ENCODE measurements at places on chromosomes 12 and 14. TPM values are rescaled to one million over a fixed set of nuclear protein-coding genes. Genes with fewer than 3 reads are reported as not detected.

DNA sequence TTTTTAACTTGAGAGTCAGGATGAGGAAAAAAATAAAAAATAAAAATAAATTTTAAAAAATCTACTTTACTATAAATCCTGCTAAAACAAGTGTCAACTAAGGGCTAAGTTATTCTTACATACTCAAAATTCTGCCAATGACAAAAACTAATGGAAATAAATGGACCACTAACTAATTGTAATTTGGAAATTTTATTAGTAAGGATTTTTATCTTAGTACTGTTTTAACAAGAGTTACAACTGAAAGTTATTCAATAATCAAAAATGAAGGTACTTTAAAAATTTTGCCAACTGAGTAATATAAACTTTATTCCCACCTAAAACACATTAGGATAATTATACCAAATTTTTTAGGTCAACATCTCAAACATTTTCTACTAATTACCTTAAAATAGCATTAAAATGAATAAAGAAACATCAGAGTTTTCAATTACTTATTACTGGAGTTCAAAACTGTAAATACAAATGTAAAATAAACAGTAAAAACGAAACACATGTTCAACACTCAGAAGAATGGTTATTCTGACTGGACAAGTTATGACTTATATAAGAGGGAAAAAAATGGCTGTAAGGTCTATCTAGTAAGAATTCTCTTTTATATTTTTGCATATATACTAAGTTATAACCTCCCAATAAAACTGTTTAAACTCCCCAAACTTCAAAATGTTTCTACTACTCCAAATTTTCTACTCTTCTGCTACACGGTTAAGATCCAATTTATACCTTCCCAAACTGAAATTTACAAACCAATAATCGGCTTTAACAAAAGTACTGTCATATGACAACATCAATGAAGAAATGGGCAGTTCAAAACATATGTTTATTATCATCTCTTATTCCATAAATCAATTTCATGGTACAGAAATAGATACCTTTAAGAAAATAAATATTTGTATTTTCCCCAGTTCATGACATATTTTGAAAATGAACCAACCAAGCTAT is 2.7 kb downstream of the HECTD1 start:
- H3K4me1 ChIP-seq, result peaks cover 36% of the 10 kb centered on the region
- peaks cover 22% of the 10 kb centered on the region for H3K36me3 ChIP-seq
- H3K4me3 ChIP-seq, result peak overlapping the region; percentile 85

DNA sequence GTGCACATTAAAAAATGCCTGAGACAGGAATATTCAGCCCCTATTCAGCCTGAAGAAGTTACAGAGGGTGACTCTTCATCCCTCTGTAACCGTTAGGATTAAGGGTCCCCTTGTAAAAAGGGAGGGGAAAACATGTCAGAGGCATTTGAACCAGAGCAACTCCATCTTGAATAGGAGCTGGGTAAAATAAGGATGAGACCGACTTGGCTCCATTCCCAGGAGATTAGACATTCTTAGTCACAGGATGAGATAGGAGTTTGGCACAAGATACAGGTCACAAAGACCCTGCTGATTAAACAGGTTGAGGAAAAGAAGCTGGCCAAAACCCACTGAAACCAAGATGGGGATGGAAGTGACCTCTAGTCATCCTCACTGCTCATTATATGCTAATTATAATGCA is 19.9 kb upstream of the MDM1 start:
- no peak overlapping the region for H3K27ac ChIP-seq
- no peak for DNase-seq
- peaks cover 5% of the 10 kb centered on the region for H3K27me3 ChIP-seq
- no peaks in the 10 kb centered on the region for H3K36me3 ChIP-seq
- no peak overlapping the region for H3K4me3 ChIP-seq
- no peaks in the 10 kb centered on the region for H3K4me1 ChIP-seq

- H3K4me3 ChIP-seq, result peak overlapping the region; percentile 90
- no peak for DNase-seq
- no peak overlapping the region for H3K27ac ChIP-seq
- no peaks in the 10 kb centered on the region for H3K36me3 ChIP-seq
- peaks cover 32% of the 10 kb centered on the region for H3K4me1 ChIP-seq
- peaks cover 5% of the 10 kb centered on the region for H3K27me3 ChIP-seq
These were observed 1.6 kb downstream of the TXNDC16 start for GRCh38 chr14:52550661-52551060.

GRCh38 chr12:49672301-49673217 is 34.6 kb downstream of the FMNL3 start:
- DNase-seq, result no peak
- H3K27ac ChIP-seq, result peak overlapping the region; percentile 92
- H3K27me3 ChIP-seq, result no peaks in the 10 kb centered on the region
- H3K36me3 ChIP-seq, result no peaks in the 10 kb centered on the region
- no peak overlapping the region for H3K4me3 ChIP-seq

CCDC197 gene
- total RNA-seq, result not detected
